ENCODE measurements at places on chromosomes 11 and 22. TPM values are rescaled to one million over a fixed set of nuclear protein-coding genes. Genes with fewer than 3 reads are reported as not detected.

GRCh38 chr22:46081831-46082210, 68.5 kb upstream of the PPARA start:
- DNase-seq, result no peak

The RAB38 gene
- 6.5 TPM for total RNA-seq

DNA sequence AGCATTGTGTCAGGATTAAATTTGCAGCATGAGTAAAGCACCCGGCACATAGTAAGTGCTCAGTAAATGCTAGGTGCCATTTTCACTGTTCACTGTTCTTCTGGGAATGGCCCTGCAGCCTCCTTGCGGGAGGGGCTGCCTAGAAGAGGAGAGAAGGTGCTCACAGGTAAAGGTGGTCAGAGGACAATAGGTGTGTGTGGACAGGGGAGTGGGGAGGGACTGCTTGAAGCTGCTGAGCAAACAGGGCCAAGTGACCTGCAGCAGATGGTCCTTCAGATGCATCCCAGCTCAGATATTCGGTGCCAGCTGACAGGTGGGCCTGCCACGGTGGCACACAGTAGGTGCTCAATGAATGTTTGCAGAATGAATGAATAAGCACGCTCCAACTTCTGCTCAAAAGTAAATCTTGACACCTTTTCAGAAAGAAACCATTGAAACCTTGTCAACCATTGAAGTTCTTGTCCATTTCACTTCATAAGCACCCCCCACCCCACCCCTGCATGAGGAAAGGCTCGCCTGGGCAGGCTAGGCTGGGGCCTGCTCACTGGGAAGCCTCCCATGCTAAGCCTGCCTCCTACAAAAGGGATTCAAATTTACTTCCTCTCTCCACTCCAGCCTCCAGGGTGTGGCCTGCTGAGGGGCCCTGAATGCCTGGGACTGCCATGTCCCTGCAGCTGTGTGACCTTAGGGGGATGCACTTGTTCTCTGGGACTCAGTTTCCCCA, 1.6 kb downstream of the KIAA0930 start:
- no peak for DNase-seq

- DNase-seq, result no peak
These were observed 620.3 kb downstream of the NELL1 start for GRCh38 chr11:21289686-21290085.

GRCh38 chr11:93689240-93689639, 27.8 kb downstream of the CEP295 start:
- no peak for DNase-seq
